NCI-H1105 treated with DMSO at 0.1 percent for 48 hours (cell line): ENCODE measurements at places on chromosomes 3 and 15.

- no peak for DNase-seq
Observed at GRCh38 chr15:63231206-63231605, 41.8 kb downstream of the RAB8B start.

DNA sequence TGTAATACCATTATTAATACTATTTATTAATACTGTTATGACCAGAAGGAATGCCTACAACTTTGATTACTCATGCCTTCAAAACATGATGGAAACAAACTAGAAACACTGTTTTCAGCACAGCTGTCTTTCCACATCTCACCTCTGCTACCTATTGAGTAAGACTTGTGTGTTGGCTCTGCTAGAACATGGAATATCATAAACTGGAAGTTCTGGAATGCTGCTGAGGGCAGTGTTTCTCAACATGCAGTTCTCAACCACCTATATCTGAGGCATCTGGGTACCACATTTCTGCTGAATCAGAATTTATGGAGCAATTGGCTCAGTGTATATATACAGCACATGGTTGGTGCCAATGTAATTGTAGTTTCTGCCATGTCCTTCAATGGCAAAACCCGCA, 392.1 kb downstream of the TUSC7 start:
- DNase-seq: no peak

- DNase-seq: peak; percentile 63
Observed at GRCh38 chr3:49120438-49121131, at the start of gene USP19. Gene USP19 (minus strand): TSS chr3:49120823. CDS start chr3:49119145, 1,678 bp downstream.

DNA sequence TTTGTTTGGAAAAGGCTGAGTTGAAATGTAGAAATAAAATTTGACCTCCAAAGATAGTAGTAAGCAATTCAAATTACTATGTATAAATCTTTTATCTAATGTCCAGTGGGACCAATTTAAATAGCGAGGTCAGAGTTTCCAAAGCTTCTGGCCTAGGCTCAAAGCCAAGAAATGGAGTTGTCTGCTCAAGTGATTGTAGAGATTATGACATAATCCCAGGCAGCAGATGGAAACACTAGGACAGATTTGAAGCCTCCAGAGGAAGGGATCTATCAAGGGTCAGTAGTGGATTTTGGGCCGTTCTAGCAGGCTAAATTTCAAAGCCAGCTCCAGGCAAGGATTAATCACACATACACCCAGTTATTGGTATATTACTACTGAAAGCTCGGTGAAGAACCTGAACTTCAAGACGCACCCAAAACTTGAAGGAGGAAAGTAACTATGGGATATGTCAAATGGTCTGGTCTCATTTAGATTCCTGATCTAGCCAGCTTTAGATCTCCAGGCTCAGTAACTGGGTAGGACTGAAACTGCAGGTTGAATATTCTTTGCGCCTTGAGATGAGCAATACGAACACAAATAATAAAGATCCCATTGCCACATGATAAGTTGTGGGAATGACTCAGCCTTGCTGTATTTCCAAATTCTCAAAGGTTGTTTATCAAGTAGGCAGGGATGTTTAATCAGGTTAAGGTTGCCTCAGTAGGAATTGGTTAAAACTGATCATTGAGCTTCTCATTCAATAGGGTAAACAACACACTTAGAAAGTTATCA, 30.9 kb upstream of the ARRDC4 start:
- DNase-seq: no peak

GRCh38 chr15:69602921-69603320, 150.3 kb downstream of the RPLP1 start:
- no peak for DNase-seq

- no peak for DNase-seq
Observed at GRCh38 chr3:47746264-47746663, 35.4 kb downstream of the SMARCC1 start.
